ENCODE measurements at places on chromosomes 1 and 21.
A peak's percentile ranks its signal among the peaks of the same experiment; 100 is the strongest.

- DNase-seq = no peak
Measured at GRCh38 chr21:45278156-45278911, 9.4 kb downstream of the POFUT2 start.

DNA sequence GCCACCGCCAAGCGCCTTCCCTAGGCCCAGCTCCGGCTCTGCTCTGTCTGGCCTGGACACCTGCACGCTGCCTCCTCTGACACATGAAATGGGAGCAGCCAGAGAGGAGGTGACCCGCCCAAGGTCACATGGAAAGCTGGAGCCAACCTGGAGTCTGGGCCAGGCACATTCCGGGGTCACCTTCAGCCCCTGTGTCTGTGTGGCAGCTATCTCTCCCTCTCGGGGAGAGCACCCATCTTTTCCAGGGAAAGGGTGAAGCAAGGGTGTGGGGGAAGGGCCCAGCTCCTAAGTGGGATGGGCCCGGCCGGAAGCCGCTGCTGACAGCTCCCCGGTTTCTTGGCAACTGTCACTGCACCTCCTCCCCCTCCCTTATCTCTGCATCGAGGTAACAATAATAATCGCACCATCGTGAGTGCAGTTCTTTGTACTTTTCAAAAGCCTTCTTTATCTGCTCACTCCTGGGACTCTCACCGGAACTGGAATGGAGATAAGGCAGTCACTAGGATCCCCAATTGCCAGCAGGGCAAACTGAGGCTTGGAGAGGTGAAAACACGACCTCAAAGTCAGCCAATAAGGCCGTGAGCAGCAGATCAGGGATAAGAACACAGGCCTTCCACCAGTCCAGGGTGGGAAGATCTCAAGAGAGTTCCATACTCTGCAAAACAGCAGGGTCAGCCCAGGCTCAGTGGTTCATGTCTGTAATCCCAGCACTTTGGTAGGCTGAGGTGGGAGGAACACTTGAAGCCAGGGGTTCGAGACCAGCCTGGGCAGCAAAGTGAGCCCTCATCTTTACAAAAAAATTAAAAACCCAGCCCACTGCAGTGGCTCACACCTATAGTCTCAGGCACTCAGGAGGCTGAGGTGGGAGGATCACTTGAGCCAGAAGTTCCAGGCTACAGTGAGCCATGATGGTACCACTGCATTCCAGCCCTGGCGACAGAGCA is 36.9 kb downstream of the RAP1GAP start:
- DNase-seq = no peak

DNA sequence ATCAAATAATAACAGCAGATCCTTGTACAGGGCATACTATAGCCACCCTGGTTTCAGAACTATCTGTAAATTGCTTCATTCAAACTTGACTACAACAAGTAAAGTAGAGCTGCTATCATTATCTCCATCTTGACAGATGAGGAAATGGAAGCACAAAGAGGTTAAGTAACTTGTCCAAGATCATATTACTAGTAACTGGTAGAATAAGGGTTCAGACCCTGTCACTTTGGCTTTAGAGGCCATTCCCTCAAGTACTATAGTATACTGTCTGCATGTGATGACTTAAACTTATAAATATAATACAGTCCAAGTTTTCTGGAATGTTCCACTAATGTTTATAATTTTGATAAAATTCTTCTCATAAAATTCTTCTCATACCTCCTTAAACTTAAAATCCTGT is 24.8 kb downstream of the PGM1 start:
- DNase-seq = no peak

GRCh38 chr1:223886516-223886921 is 40.8 kb upstream of the TP53BP2 start:
- DNase-seq = no peak

DNA sequence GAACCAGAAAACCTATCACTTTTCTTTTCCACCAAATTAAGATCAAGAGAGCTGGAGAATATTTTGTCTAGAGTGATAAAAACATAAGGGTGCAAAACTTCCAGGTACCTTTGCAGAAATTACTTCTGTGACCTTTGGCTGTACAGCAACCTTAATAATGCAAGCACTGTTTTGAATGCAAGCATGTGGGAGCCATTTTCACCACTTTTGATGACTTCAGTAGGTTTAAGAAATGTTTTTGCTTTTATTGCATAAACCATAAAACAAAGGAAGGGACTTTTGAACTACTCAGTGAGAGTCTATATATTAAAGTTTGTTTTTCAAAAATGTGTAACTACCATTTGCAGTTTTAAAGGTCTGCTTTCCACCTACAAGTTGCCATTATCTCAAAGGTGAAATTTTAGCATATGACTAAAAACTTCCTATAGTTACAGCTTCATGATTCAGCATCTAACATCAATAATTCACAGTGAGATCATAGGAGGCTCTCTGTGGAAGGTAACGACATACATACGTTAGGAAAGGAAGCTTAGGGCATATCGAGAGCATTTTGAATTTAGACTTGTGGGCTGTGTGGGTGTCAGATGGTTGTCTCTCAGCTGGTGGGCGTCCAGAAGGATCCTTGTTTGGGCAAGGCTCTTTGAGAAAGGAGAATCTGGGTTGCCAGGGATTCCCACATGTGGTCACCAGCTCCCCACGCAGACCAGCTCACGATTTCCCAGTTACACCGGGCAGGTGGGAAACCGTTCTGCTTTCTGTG is 1.1 kb upstream of the GADD45A start:
- no peak for DNase-seq

DNA sequence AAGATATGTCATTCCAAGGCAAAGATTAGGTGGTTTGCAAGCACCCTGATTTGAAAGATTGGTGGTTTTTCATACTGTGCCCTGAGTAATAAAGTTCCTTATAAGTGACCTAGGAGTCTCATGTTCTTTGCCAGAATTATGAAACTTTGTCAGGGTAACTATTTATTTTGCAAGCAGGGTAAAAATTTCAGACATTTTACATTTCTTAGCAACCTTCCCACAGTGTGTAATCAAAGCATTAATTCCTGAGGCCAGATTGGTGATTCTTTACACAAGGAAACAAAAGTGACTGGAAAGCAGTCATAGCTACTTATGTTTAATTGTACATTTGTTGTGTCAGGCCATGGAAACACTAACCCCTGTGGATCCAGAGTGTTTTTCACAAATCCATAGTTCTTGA is 998.0 kb upstream of the B3GALT2 start:
- no peak for DNase-seq

DNA sequence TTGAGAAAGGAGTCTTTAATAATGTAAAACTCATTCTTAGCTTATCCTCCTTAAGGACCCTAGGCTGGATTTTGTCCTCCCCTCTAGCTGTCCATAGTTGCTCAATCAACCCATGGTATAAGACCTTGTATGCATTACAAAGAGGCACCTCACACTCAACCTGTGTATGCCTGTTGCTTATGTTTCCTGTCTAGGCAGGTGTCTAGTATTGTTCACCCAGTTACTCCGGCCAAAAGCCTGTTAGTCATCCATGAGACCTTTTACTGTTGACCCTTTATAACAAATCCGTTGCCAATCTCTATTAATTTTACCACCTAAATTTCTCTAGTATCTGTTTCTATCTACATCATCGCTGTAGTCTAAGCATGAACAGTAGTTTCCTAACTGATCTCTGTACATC is 3.7 kb downstream of the LYPLAL1 start:
- DNase-seq = no peak

DNA sequence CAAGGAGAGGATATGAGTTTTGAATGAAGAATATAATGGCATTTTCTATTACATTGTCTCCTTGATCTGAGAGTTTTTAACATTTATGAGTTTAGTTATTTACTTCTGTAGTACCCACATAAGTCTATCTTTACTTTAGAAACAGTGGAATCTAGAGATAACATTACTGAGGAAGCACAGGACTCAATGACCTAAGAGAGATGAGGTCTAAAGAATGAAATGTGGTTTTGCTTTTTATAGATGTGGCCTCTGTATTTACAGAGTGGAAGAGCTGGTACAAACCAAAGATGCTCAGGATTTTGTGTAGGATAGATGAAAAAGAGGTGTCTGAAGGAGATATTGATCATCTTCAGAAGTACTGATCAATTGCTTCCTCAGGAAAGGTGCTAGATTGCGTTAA is 177.3 kb downstream of the KCTD3 start:
- DNase-seq = no peak

DNA sequence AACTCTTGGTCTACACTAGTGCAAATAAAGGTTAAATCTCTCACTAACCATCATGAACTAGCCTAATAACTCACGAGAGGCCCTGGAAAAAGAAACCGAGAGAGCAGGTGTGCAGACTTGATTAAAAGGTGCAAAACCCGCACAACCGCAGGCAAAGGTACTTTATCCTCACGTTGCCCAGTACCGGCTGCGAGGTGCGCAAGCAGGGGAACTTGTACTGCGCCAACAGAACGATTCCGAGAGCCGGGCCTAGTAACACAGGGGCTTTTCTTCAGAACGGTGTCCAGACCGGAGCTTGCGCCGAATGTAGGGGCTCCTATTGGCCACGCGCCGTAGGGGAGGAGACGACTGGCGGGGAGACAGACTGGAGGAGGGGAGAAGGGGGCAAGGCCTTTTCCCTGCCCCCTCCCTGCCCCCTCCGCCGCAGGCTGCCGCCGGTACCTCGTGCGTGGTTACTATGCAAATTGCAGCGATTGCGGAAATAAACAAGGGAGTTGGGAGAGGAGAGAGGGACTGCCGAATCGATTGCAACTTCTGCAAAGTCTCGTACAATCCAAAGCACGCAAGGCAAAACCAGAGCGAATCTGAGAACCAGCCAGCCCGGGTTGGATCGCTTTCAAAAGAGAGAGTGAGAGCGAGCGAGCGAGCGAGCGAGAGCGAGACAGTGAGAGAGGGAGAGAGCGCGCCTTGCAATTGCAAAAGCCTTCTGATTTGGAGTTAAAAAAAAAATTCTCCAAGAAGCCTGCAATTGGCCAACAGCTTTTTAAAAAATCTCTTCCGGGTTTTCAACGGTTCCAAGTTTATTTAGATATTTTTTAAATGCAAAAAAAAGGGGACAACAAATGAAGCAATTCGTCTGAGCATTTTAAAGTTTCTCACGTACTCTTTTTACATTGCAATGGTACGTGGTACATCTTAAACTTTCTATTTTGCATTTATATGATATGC is 5.4 kb upstream of the NFIA start:
- peak; percentile 67 for DNase-seq

Data from kidney capillary endothelial cell (primary cell).